Stimulated activated CD4-positive, alpha-beta T cell treated with anti-CD3 and anti-CD28 coated beads, Interleukin-12 subunit alpha, Interleukin-12 subunit beta, amount 100 ng/mL, for 4 hours (primary cell): ENCODE measurements at places on chromosomes 5 and 9.

GRCh38 chr5:10339958-10340357 lies 13.5 kb upstream of the MARCHF6 start:
- no peak for DNase-seq

- DNase-seq: no peak
Measured at GRCh38 chr5:169248550-169248949, 52.4 kb downstream of the SLIT3 start.

DNA sequence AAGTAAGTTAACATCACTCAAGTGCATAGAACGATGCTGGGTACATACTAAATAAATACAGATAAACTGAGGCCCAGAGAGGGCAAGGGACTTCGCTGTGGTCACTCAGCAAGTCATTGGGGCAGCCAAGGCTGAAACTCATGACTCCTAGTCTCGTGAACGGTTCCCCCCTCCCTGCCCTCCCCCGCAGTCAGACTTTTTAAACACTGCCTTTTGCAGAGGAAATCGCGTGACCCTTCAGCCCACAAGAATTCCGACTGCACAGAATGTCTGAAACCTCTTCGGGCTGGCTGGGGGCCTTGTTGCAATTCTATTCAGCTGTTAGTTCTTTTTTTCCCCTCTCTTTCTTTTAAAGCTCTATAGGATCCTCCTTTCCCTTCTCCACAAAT lies 28.1 kb downstream of the NEK6 start:
- DNase-seq: peak; percentile 42

GRCh38 chr5:142479854-142480519 lies 155.2 kb upstream of the SPRY4 start:
- no peak for DNase-seq

- DNase-seq: no peak
Measured at GRCh38 chr9:92164490-92164889, 49.3 kb upstream of the SPTLC1 start.

- no peak for DNase-seq
Measured at GRCh38 chr5:77892061-77893010, 116.2 kb upstream of the TBCA start.

GRCh38 chr9:91047993-91048607 lies 246.5 kb downstream of the SYK start:
- no peak for DNase-seq

- DNase-seq: no peak
Measured at GRCh38 chr9:98997604-98998003, 53.9 kb downstream of the COL15A1 start.

DNA sequence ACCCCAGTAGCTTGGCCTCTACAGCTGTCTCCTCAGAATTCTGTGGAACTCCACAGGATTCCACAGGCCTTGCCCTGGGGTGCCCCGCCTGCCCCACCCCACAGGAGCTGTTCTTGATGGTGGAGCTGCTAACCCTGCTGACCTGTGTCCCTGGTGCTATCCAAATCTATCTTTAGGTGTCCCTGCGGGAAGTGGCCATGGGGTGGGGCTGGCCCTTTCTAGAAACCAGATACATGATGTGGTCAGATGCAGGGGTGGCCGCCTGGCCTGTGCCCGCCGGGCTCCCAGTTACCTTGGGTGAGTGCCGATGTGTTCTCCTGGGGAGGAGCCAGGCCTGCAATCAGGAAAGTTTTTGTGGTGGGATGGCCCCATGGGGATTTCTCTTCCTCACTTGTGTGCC lies 34.2 kb downstream of the WNK2 start:
- DNase-seq: no peak

DNA sequence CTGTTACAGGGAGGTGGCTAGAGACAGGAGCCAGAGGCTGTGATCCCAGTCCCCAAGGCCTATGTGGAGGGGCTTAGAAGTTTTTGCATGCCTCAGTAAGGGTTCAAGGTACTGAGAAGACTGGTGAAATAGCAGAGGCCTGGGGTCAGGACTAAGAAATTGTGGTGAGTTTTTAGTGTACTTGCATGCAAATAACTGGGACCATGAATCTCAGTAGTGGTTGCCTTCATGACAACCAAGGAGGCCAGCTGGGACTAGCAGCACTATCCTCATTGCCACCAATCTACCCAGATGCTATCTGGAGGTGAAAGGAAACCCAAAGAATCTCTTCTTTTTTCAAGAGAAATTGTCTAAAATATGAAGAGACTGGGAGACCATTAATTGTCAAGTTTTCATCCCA lies 395.1 kb downstream of the CETN3 start:
- DNase-seq: no peak

DNA sequence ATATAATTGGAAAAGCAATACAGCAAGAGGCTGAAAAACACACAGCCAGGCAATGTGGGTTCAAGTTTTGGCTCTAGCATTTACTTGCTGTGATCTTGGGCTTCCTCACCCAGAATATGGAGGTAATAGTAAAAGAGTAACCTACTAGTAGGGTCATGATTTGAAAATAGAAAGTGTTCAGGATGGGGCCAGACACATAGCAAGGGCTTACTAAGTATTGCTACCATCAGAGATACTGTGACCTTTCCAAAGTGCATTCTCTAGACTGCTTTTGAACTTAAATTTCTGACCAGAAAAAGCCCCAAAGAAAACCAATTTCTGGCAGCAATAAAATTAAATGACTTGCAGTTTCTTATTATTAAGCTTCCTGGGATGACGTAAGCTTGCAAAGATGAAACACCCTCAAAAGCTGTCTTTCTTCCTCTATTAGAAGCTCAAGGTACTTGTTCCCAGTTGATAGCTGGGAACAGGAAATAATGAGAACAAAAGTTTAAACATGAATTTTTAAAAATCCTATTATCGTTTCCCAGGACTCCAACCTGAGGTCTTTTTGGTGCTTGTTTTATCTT lies 20.3 kb downstream of the SLC45A2 start:
- DNase-seq: no peak

DNA sequence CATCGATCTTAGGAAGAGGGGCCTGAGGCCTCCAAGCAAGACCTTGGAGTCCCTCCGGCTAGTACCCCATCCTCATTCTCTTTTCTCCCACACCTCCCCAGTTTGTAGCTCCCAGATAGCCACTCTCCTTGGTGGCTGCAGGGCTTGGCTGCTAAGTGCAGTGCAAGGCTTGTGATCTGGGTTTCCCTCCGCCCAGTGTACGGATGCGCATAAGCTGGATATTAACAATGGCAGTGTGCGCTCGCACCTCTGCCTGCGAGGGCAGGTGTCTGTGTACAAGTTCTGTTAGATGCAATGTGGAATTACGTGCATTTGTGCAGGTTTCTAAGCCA lies 71.0 kb upstream of the TBCA start:
- no peak for DNase-seq

DNA sequence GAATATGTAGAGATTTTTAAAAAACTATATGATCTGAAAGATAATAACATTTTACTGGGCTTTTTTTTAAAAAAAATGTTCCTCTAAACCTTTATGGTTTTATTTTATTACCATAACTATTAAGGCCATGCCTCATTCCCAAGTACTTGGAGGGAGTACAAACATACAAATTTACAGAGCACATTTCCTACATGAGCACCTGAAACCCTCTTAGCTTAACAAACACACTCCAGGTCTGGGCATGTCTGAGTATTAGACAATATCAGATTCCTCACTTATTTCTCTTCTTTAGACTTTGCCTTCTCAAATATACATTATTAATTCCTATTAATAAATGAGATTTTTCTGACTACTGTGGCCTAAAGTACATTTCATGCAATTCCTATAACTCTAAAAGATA lies 319.2 kb downstream of the SLCO4C1 start:
- DNase-seq: no peak

- no peak for DNase-seq
Measured at GRCh38 chr5:126184474-126184873, 238.7 kb upstream of the GRAMD2B start.

GRCh38 chr9:133803028-133803585 lies 65.0 kb upstream of the SARDH start:
- no peak for DNase-seq

GRCh38 chr9:134026581-134026980 lies 1.3 kb downstream of the BRD3OS start:
- DNase-seq: no peak

GRCh38 chr5:146072595-146072994 lies 32.8 kb downstream of the PLAC8L1 start:
- no peak for DNase-seq

- DNase-seq: no peak
Measured at GRCh38 chr5:161051920-161052500, 200.0 kb upstream of the ATP10B start.

DNA sequence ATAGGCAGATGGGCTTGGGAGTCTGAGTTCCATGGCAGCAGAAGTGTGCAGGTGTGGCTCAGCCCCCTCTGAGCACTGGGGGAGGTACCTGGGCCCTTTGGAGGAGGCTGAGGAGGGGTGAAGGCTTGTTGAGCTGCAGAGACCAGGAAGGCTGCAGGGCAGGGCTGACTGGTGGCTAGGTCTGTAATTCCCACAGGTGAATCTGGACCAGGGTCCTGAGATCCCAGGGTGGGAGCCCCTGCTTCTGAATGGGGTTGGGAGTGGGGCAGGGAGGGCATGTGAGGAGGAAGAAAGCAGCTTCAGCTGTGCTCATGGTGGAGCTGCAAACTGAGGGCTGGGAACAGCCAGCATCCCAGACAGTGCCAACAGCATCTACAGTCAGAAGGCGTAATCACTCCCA lies 111.1 kb downstream of the CACNA1B start:
- DNase-seq: no peak

DNA sequence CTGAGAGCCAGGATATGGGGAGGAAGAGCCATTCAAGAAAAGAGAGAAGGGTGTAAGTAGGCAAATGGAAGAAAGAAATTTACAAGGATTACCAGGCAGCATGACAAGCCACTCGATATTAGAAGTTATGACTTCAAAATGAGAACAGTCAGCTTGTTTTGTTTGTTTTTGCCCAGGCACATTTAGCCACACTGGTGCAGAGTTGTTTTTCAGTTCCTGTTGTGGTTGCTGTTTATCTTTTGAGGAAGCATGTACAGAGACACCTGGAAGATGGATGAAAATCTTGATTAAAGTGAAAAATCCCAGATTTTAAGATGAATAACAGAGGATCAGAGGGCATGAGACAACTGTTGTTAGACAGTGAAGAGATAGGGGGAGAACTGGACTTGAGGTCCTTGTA lies 199.1 kb downstream of the MTRR start:
- DNase-seq: no peak

- no peak for DNase-seq
Measured at GRCh38 chr5:90472783-90473395, 1.7 kb downstream of the MBLAC2 start.

- no peak for DNase-seq
Measured at GRCh38 chr9:122029898-122030297, 63.2 kb downstream of the TTLL11 start.

GRCh38 chr5:139560752-139561654 lies at the start of gene UBE2D2:
Gene UBE2D2, plus strand, starts transcription at chr5:139561339. Its CDS starts 453 bp downstream, at chr5:139561792.
- peak; percentile 98 for DNase-seq

- DNase-seq: no peak
Measured at GRCh38 chr9:94802793-94803192, 76.3 kb downstream of the AOPEP start.

- DNase-seq: no peak
Measured at GRCh38 chr5:153809166-153809565, 229.5 kb downstream of the FAM114A2 start.

DNA sequence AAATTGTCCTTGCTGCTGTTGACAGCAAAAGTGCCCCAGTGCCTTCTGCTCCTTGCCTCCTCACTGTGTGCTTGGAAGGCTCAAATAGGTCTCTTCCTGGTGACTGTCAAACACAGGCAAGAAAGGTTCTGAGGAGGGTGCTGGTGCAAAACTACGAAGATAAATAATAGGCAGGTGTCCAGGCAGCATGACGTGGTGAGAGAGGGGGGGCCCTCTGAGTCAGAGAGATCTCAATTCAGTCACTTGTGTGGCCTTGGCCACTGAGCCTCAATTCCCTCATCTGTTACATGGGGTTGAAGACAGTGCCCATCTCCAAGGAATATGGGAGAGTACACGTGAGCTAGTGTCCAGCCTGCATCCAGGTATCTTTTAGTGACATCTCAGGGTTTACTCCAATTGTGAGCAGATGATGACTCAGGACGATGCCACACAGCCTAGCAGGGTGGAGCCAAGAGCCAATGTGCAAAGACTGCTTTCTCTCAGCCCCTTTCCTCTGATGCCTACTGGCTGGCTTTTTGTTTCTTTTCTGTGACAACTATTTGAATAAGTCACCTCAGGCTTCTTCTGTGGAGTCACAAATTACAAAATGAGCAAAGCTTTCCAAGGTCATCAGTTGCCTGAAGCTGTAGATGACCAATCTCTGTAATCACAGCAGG lies 29.7 kb upstream of the SMIM32 start:
- no peak for DNase-seq

DNA sequence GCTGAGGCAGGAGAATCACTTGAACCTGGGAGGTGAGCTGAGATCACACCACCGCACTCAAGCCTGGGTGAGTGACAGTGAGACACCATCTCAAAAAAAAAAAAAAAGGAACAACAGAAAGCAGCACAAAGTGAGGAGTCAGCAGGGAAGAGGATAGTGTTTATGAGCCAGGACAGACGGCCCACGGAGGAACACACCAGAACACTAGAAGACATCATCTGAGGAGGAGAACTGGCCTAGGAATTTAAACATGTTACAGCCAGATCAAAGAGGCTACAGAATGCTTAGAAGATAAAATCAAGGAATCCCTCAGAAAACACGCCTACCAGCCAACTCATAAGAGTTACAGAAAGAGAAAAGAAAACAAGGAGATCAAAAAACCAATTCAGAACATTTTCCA lies 12.2 kb downstream of the UBAC1 start:
- DNase-seq: no peak

- DNase-seq: no peak
Measured at GRCh38 chr5:16931334-16932110, 4.6 kb downstream of the MYO10 start.

DNA sequence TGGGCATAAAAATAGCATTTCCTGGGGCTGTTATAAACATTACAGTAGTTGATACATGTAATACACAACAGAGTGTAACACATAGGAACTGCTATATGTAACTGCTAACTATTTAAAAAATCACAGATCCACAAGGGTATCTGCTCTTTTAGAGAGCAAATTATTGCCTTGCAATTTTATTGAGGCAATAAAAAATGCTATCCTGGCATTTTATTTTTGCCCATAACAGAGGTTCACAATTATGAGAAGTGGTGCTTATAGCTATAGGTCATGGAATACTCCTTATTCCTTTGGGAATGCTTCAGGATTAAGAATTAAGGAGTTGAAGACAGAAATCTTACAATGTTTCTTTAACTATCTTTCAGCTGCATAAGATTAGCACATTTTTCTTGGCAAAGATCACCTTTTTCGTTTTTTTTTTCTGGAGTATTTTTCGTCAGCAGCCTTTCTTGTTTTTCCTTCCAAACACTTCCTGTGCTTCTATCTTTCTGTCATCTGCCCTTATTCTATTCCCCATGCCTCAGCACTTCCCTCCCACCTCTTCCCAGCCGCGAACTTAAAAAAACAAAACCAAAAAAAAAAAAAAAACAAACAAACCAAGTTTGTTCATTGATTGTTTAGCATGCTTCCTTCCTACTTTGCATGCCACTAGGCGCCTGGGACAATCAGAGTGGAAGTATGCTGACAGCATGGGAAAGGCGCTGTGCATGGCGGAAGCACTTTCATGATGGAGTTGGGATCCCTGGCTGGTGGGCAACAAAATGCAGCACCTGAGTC lies 264.2 kb downstream of the MAST4 start:
- DNase-seq: no peak

GRCh38 chr5:136020001-136020382 lies 8.8 kb upstream of the TGFBI start:
- no peak for DNase-seq
